ENCODE measurements at places on chromosomes 3 and 15.

DNA sequence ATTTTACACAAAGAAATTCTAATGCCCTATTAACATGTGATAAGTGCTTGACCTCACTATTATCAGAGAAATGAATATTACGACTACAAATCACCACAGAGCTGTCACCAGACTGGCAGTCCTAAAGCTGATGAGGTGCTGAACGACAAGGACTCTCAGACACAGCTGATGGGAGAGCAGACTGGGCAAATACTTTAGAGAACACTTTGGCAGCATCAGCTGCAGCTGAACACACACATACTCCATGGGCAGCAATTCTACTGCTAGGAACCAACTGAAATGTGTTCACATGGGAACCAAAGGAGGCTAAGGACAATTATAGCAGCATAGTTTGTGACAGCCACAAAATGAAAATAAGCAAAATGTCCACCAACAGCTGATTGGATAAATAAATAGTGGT, 45.5 kb downstream of the SUSD5 start:
- DNase-seq, result no peak

GRCh38 chr3:195270079-195270816, 711 bp downstream of the XXYLT1 start:
- DNase-seq, result peak; percentile 46

DNA sequence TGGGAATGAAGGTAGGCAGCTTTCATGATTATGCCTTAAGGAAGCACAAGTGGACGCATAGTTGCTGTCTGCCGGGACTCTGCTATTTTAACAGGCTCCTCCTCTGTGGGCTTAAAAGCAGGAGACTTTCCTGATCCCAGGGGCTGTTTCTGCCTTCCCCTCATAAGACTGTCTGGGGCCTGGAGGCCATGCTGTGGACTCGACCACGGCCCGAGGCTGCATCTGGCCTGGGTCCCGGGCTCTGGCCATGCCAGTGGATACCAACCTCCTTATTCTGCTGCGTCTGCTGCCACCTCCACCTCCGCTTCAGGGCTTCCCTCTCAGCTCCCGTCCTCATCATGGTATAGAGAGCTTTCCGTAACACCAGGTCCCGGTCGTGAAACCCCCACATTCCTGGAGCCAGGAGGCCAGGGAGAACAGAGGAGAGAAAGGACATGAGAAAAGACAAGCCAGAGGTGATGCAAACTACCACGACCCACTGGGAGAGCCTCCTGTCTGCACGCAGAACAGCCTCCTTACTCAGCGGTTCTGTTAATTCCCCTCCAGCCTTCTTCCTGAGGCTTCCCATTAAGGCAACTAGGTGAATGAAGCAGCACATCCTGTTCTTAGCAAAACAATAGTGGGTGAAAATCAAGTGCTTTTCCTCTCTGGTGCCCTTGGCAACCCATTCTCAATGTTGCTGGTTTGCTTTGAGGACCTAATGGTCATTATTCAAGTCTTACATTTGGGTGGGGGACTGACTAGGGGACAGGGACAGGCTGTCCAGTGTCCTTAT, 200.5 kb downstream of the KLF13 start:
- DNase-seq, result no peak

DNA sequence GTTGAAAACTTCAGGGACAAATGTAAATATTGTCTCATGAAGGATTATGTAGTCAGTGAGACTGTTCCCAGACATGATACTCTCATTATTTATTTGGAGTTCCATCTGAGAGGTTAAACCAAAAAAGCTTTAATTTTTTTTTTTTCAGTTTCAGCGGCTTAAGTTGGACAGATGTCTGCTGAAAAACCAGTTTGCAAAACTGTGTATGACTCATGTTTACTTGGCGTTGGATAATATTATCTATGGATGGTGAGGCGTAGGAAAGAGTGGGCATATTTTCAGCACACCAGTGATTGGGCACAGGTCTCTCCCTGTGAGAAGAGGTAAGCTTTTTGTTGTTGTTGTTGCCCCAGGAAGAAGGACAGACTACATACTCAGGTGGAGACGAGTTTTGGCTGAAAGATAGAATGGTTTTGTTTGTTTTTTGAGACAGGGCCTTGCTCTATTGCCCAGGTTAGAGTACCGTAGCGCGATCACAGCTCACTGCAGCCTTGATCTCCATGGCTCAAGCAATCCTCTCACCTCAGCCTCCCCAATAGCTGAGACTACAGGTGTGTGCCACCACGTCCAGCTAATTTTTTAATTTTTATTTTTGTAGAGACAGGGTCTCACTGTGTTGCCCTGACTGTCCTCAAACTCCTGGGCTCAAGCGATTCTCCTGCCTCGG, 16.4 kb upstream of the ANXA2 start:
- no peak for DNase-seq

DNA sequence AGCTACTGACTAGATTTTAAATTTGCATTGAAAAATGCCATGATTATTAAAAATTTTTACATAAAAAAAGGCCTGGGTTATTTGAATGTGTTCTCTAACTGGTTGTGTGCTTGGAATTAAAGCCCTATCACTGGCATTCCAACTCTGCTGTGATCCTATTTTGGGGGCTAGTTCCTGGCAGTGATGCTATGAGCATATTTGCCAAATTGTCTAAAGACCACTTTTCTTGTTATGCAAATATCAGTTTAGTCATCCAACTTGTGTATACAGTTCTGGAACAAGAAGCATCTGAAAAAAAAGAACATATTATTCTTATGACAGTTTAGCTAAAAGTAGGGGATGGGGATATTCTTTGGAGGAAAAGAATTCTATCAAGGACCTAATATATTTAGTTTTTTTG, 243.4 kb upstream of the ZNF717 start:
- DNase-seq, result no peak

DNA sequence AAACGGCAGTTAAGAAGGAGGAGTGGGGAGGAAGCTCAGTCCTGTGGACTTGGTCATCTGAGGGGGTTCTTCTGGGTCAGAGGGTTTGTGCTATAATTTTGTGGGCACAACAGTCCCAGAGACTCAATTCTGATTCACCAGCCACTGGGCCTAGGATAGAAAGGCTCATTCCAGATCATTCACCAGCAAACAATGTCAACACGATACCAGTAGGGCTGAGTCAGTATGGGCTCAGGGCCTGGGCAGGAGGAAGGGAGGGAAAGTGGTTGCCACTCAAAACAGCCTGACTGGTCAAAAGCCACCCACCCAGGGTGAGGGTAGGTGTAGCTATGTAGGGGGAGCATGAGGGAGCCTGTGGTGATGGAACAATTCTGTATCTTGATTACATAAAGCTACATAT, 86.9 kb upstream of the MEX3B start:
- no peak for DNase-seq

GRCh38 chr3:139122612-139123011, 77.9 kb upstream of the PRR23C start:
- no peak for DNase-seq

GRCh38 chr3:190883973-190884832, 21.7 kb upstream of the GMNC start:
- peak; percentile 12 for DNase-seq

- DNase-seq, result no peak
These were observed 115.8 kb upstream of the CTDSPL start for GRCh38 chr3:37745921-37746320.

DNA sequence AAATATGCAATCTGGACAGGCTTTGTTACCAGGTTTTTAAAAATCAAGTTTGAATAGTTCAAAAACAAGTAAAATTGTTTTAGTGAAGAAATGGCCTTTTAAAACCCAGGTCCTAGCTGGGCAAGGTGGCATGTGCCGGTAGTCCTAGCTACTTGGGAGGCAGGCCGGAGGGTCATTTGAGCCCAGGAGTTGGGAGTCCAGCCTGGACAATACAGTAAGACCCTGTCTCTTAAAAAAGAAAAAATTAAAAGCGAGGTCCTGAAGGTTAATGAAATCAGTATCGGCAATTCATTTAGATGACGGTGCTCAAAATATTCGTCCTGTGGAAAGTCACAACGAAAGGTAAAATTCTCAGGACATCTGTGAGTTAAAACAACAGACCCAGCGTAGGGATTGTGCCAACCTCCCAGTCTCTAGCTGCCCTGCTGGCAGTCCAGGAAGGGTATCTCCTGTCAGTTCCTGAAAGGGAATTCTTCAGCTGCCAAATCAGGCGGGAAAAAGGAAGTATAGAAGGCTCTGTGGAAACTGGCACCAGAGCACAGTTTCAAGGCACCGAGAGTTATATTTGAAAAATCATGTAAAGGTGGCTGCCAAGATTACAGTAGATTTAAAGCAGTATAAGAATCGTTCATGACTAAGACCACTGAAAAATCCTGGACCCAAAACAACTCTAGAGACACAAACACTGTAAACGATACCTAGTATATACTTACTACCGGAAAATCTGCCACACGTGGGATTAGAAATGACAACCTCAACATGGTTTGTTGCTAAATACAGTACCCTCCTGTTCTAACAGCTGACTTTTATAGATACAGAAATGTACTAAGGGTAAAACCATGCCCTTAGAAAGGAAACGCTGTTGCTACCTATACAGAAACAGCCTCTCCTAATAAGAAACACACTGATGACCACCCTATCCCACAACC, 1.2 kb upstream of the ABHD17C start:
- no peak for DNase-seq

GRCh38 chr3:150384296-150385212, 23.5 kb upstream of the TSC22D2 start:
- DNase-seq, result peak; percentile 30

- peak; percentile 24 for DNase-seq
These were observed 4.3 kb downstream of the PTH1R start for GRCh38 chr3:46881596-46882376.

GRCh38 chr3:100003609-100004503, 110.4 kb downstream of the FILIP1L start:
- DNase-seq, result no peak

DNA sequence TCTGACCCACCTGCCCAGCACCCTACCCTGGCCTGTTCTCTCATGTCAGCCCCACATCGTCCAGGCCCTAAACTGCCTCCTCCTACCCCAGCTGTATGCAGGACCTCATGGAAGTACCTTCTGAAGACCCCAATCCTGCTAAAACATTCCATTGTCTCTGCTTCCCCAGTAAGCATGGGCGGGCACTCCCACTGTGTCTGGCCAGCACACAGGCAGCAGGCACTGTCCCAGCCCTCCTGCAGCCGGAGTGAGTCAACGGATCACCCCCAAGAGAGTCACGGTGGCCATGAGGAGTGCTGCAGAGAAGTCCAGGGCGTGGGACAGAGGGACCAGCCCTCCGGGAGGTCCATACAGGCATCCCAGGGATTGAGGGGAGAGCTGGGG, 36.4 kb upstream of the SLCO2A1 start:
- no peak for DNase-seq

- no peak for DNase-seq
These were observed 43.2 kb downstream of the SLC6A20 start for GRCh38 chr3:45753095-45753494.

DNA sequence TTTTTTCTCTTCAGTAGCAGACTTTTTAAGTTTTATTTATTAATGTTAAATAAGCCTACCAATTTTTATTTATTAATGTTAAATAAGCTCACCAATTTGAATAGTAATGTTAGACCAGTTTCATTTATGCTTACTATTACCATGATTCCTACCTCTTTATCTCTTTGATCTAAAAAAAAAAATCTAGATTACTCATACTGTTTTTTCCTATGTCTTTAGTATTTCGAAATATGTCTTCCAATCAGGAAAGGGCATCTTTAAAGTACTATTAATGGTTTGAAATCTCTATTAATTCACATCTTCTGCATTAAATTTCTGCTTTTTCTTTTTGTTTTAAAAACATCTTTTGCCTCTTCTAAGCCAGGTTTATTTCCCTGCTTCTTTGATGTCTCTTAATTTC, 27.5 kb upstream of the MAPKBP1 start:
- DNase-seq, result no peak

DNA sequence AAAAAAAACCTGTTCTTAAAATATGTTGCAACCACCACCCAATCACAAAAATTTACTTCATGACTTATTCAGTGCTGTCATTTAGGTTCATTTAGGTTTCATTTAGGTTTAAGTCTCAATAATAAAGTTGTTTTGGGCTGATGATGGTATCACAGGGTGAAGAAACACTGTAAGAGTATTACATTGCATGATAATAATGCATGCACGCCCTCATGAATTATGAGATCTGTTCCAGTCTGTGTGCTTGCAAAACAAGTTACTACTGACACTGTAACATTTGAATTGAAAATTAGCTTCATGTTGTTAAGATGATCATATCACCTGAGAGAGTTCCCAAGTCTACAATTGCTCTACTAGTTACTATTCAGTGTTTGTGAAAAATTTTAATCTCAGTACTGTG, at the start of gene AADACL2:
Gene AADACL2 (plus strand): TSS at position 315 of the 400 bp plus-strand sequence. CDS start 109 bp downstream, outside the sequence.
- DNase-seq, result no peak

DNA sequence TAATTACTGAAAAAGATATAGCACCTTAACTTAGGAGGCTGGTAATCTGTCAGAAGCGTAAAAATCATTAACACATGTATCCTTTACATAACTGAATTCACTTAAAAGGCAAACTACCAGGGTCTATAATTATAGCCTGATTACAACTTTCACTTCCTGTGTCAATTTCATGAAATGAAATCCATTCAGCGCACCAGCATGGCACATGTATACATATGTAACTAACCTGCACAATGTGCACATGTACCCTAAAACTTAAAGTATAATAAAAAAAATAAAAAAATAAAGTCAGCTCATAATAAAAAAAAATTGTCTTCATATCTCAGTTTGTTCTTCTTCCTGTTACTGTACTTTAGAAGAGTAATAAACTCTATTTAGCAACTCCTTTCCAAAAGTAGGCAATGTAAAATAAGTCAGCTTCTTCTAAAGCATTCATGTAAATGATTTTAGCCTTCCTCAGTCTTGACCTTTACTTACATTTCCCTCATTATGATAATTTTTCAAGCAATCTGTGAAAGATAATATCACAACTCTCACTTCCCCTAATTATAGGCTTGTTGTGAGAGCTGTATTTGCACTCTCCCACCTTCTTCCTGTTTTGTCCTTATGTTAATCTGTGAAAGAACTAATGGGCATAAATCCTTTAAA, 50.1 kb downstream of the KBTBD8 start:
- no peak for DNase-seq

DNA sequence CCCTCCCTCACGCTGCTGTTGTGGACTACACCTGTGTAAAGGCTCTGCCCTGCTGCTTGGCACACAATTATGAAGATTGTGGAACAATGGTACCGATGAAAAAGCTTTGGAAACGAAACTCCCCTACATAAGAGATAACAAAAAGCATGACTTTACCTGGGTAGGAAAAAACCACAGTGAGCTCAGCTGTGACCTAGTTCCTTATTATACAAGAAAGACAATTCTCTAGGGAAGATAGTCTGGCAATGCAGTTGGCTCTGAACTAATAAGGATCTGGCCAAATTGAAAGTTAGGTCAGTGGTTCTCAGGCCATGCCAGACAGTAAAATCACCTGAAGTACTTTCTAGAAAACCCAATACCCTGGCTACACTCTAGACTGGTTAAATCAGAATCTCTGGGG, 16.1 kb downstream of the CLEC3B start:
- DNase-seq, result no peak

DNA sequence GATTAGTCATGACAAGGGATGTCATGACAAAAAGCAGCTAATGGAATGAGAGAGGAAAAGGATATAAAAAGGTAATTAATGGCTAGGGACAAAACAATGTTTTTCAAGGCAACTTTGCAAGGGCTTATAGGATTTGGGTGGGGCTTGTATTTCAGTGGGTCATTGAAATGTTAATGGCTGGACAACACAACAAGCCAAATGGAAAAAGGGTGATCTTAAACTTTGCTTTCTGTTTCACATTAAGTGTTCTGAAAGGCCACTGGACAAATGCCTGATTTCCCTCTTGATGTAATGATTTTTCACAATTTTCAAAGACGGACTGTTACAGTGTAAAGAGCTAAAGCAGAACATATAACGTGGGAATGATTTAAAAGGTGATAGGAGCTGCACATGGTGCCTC, 345.0 kb downstream of the TUSC7 start:
- DNase-seq, result no peak
